ENCODE measurements at places on chromosomes 2 and 18. TPM values are rescaled to one million over a fixed set of nuclear protein-coding genes. Genes with fewer than 3 reads are reported as not detected.

MROH2A gene
- 0.33 TPM for total RNA-seq

GRCh38 chr18:78928076-78928475 lies 51.5 kb upstream of the SALL3 start:
- DNase-seq: no peak

DSG4 gene
- total RNA-seq: not detected

DNA sequence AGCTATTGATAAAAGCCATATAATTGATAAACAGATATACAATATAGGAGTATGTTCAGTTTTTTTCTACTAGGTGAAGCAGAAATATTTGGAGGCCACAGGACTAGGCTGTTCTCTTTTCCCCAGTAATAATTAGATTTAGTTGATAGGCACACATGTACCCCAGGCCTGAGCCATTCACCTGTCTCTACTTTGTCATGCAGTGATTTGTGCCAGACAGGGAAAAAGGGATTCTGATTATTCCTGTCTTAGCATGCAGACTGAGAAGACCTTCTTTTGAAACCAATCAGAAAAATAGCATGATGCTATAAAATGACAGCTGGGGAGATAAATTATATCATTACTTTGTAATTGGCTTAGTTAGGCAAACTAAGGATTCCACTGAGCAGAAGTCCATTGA lies 94.3 kb downstream of the DOCK10 start:
- DNase-seq: no peak

GRCh38 chr2:167013227-167013626 lies 124.9 kb downstream of the XIRP2 start:
- DNase-seq: no peak

DNA sequence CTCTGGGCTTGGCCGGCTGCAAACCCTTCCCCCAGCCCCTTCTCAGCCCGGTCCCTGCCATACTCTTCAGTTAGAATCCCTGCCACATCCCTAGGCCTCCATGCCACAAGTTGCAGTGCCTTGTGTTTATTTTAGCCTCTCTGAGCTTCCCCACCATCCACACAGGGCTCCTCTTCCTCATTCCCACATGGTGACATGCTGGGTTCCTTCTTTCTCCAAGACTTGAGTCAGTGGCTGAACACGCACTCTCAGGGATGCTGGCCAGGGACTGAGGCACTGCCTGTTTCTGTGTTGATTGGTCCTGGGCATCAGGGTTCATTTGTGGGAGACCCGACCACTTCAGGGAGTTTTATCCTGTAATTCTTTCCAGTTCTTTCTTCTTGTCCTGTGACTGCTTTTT lies 56.3 kb downstream of the KCNS3 start:
- DNase-seq: no peak

DNA sequence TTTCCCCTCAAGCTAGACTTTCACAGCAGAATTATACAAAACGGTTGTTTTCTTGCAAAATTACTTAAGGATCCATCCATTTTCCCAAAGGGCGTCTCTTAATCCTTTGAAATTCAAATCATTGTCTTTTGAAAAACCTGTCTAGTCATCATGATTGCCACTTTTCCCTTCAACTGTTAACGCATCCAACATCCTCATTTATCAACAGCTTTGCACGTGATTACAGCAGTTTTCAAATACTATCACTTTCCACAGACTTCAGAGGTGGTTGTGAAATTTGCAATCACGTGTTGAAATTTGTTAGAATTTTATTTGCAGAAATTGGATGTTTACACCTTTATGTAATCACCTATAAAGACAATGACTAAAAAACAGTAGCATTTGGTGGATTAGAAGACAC lies 304.4 kb upstream of the SLC39A10 start:
- DNase-seq: no peak

GCG gene
- total RNA-seq: not detected

DNA sequence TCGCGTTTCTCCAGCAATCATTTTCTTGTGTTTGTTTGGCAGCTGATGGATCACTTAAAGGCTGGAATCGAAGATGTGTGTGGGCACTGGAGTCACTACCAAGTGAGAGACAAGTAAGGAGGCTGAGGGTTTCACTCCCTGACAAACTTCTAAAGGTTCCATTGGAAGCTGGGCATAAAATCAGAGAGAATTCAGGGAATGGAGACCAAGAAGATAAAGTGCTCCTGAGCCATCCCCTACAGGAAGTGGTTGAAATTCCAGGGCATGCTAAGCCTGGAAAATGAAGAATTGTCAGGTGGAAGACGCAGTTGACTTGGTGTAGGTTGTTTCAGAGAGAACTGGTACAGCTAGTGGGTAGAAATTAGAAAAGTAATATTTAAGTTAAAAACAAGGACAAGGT lies 39.1 kb downstream of the SLC9A4 start:
- no peak for DNase-seq

GRCh38 chr2:5026571-5027234 lies 665.5 kb upstream of the SOX11 start:
- DNase-seq: no peak

CELF4 gene
- total RNA-seq: 7.8 TPM

- no peak for DNase-seq
These were observed 92.1 kb downstream of the TMEM18 start for GRCh38 chr2:584863-585823.

GRCh38 chr2:68646303-68646702 lies 2.9 kb downstream of the PROKR1 start:
- DNase-seq: no peak

DNA sequence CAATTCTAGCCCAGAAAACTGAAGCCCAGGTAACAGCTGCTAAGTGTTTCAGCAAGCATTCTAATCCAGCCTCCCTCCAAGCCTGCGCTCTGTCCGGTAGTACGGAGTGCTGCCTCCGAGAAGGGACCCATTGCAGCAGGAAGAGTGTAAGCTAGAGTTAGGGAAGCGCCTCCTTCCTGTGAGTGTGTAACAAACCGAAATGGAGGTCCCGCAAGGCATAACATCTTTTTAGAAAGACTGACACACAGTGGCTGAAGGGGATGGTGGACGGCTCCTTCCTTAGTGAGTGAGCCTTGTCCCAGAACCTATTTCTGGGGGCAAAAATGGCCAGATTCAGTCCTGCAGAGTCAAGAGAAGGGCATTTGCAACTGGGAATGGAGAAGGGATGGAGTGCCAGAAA lies 12.2 kb downstream of the PKDCC start:
- no peak for DNase-seq

GRCh38 chr2:104521247-104521646 lies 332.7 kb upstream of the POU3F3 start:
- no peak for DNase-seq

GRCh38 chr2:7852546-7852945 lies 829.3 kb upstream of the ID2 start:
- DNase-seq: no peak

DNA sequence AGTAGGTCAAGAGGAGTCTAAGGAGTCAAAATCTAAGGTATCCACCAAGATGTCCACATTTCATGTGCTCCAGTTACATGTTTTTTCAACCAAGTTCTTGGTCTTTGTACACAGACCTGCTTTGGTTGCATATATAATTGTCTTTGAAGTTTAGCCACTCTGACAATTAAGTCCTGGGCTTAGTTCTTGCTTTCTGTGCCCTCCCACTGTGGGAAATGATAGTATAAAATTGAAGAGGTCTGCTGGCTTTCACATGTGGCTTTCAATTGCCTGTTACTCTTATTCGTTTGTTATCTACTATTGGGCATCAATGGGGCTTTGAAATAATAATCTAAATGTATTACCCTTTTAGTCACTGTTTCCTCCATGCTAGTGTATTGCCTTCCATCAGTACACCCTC lies 72.8 kb downstream of the TBR1 start:
- no peak for DNase-seq

- no peak for DNase-seq
These were observed 250.4 kb upstream of the SMIM21 start for GRCh38 chr18:75677696-75678455.

KIF3C gene
- 3.6 TPM for total RNA-seq

DNA sequence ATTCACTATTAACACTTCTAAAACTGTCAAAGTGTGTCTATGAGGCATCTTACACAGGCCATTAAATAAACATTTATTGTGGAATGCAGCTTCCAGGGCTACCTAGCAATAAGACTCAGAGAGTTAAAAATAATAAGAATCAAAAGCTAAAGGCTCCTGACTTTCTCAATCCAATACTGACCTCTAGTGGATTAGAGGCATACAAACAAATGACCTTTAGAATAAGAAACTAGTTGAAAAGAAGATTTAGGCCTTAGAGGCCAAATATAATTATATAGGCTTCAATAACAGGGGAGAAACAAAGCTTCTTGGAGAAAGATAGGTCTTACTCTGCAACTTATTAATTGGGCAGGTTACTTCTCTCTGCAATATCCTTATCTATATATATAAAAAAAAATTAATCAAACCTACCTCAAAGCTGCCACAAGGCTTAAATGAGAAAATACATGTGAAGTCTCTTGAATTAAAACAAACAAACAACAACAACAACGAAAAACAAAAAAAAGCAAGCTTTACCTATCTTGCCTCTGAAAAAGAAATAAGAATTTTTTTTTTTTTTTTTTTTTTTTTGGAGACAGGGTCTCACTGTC lies 246.1 kb downstream of the EXOC6B start:
- DNase-seq: no peak

SERPINB4 gene
- total RNA-seq: not detected

- no peak for DNase-seq
These were observed 26.7 kb upstream of the ASPRV1 start for GRCh38 chr2:69988086-69988635.

DNA sequence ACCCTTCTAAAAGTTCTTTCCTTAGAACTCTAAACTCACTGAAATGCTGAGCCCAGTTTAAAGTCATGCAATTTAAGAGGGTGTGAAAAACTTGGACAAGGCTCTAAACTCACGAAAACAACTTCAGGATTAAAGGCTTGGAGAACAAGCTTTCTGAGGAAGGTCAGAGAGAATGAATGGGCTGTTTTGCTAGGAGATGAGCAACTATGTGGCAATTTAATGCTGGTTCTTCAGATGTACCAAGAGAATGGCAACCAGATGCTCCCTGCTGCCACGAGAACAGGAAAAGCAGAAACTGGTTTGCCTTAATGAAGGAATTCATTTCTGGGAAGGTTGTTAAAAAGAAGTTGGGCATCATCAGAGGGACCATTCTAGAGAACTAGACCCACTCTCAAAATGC lies 77.8 kb upstream of the PMAIP1 start:
- DNase-seq: no peak

DNA sequence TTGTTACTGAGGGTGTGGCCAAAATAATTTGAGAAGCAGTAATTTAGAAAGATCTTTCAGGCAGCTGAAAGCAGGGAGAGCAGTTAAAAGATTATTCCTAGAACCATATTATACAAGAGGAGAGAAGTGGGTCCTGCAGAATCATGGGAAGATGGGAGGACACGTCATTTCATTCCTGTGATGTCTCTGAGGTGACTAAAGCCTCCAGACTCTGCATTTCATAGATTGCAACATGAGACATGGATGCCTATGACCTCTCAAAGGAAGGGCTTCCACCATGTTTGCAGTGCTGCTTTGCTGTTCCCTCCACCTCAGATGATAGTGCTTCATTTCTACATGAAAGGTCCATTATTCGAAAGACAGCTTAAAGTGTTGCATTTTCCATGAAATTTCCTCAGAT lies 788.4 kb downstream of the TSN start:
- no peak for DNase-seq

GRCh38 chr2:235005603-235006259 lies 53.9 kb downstream of the SH3BP4 start:
- DNase-seq: no peak

DNA sequence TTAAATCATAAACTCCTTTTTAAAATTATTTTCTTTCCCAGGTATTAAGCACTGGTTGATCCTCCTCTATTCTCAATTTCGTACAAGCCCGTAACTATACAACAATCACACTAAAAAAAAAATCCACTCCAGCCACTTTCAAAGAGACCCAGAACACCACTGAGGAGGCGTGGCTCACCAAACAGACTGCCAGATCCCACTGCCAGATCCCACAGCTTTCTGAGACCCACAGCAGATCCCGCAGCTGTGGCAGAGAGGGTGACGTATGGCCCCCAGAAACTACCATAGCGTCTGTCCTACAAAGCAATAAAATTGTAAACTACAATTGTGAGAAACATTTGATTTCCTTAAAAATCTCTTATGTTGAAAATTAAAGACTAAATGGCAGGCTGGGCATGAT lies 230.7 kb upstream of the PXDN start:
- DNase-seq: no peak

DNA sequence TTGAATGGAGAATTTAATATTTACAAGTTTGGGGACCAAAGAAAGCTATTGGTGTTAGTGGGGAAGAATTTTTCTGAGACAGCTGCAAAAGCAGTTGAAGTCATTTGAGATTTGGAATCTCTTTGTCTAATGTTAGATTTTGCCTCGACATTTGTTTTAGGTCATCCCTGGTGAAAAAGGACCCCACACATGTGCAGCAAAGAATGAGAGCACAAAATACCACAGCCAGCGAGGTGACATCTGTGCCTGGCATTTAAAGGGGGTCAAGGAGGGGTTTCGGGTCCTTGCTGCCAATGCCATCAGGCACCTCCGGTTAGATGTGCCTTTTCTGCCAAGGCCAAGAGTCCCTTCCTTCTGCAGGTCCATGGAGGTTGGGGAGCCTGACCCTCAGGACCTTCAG lies 173.3 kb downstream of the TRIB2 start:
- no peak for DNase-seq

Measured in Calu3 (cell line).